ENCODE measurements at places on chromosomes 3 and 15.

DNA sequence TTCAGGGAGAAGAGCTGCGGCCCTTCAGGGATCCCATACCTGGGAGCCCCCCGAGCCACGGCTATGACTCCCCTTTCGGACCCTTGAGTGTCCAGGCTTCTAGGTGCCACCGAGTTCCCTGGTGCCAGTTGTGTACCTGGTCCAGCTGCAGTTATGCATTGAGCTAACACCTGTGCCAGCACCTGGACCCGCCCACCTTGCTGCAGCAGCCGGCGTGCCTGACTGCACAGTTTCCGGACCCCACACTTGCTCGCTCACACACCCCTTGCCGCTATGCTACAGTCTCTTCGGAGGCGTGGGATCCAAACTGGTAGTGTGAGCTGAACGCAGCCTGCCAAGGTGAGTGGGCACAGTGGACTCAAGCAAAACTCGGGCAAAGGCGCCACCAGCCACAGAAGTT, 284.5 kb upstream of the ROBO1 start:
- no peak for DNase-seq

DNA sequence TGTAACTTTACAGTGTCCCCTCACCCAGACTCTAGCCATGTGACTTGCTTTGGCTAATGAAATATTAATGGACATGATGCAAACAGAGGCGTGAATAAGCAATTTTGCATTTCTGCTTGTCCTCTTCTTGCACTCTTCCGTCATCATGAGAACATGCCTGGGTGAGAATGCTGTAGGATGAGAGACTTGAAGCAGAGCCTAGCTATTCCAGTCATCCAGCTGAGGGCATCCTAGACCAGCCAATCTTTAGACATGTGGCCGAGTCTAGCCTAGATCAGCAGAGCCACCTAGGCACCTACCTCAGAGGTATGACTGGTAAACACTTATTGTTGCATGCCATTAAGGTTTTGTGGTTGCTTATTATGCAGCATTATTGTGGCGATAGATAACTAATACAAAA, 450.5 kb upstream of the AZI2 start:
- no peak for DNase-seq

- DNase-seq, result no peak
Measured at GRCh38 chr15:87877114-87877810, 379.3 kb downstream of the NTRK3 start.

GRCh38 chr15:58163985-58164384, 25.8 kb downstream of the AQP9 start:
- DNase-seq, result no peak

- no peak for DNase-seq
Measured at GRCh38 chr3:106593381-106593780, 724.6 kb upstream of the CBLB start.

GRCh38 chr3:184299488-184300377, 692 bp downstream of the PSMD2 start:
- DNase-seq, result no peak

- DNase-seq, result no peak
Measured at GRCh38 chr3:154338008-154338407, 13.7 kb upstream of the DHX36 start.

DNA sequence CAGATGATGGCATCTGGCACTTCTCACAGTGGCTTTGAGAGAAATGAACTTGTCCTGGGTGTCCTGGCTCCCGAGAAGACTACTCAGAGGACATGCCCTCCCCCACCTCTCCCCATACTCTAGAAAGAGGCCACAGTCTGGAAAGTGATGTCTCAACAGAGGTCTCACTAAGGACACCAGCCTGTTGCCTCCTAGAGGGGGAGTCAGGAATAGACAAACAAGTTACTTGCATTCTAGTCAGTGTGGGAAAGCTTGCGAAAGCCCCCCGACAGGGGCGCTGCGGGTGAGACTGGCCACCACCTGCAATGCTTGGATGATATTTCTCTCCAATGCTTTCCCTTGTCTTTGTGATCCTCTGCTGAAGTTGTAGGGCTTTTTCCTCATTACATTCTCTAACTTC, 17.2 kb downstream of the B4GALT4 start:
- no peak for DNase-seq

DNA sequence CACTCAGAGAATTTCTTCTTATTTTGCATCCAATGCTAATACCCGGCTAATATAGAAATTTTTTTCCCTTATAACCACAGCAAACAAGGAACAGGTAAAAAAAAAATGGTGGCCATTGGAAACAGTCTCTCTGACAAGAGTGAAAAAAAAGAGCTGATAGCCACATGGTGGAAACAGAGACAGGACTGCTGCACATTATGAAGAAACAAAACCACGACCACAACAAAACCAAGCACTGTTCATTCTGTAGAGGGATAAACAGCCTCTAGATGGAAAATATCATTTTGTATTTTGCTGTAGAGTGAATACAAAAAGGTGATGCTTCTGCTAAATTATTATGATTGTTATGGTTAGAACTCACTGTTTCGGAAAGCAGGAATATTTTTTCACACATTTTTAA, 686.2 kb downstream of the NLGN1 start:
- DNase-seq, result no peak

DNA sequence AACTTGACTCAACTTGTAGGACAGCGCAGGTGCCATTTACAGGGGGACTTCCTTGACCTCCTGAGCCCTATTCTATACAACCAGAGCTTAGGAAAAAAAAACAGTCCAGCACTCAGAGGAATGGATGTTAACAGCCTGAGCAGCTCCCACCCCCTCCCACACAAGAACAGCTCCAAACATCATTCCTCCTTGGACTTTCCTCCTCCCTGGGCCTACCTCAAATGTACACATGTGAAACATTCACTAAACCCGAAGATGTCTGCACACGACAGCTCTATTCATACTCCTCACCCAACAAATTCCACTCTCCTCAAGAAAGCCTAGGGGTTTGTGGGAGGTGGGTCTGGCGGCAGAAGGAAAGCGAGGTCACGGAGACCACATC, 503 bp upstream of the ATRIP start:
- DNase-seq, result no peak

DNA sequence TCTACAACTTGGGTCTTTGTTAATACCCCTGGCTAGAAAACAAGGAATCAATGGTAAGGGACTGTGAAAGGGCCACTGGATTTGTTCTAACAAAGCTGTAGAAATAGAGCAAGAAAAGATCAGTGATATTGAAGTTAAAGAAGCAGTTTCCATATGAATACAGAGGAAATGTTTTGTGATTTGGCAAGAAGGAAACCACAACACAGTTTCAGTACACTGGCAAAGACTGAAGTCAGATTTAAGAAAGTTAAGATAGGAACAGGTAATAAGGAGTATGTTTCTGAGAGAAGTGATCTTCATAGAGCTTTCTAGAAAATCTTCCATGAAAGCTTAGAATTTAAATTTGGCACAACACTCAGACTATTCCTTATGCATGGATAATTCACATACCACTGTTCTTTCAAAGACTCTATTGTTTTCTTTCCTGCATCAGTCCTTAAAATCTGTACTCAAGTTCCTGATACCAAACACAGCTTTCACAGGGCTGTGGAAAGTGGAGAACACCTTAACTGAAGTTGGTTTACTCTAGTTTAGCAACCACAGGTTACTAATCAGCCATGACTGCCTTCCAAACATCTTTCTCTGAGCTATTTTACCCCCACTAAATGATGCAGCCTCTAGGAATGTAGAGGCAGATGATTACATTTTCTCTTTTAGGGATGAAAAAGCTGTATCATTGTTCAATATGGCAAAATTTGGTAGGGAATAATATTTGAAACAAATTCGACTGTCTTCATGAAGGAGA, 32.4 kb upstream of the ALCAM start:
- no peak for DNase-seq

- no peak for DNase-seq
Measured at GRCh38 chr3:87260270-87260669, 16.1 kb downstream of the POU1F1 start.

GRCh38 chr15:43511012-43511885, 6.2 kb upstream of the MAP1A start:
- peak; percentile 65 for DNase-seq

- no peak for DNase-seq
Measured at GRCh38 chr15:73375012-73375411, 6.3 kb upstream of the HCN4 start.

- DNase-seq, result no peak
Measured at GRCh38 chr3:10707400-10708215, 108.4 kb upstream of the SLC6A11 start.

GRCh38 chr3:9067352-9067975, 104.2 kb upstream of the RAD18 start:
- peak; percentile 12 for DNase-seq

- no peak for DNase-seq
Measured at GRCh38 chr15:91306144-91306543, 206.1 kb downstream of the SV2B start.

DNA sequence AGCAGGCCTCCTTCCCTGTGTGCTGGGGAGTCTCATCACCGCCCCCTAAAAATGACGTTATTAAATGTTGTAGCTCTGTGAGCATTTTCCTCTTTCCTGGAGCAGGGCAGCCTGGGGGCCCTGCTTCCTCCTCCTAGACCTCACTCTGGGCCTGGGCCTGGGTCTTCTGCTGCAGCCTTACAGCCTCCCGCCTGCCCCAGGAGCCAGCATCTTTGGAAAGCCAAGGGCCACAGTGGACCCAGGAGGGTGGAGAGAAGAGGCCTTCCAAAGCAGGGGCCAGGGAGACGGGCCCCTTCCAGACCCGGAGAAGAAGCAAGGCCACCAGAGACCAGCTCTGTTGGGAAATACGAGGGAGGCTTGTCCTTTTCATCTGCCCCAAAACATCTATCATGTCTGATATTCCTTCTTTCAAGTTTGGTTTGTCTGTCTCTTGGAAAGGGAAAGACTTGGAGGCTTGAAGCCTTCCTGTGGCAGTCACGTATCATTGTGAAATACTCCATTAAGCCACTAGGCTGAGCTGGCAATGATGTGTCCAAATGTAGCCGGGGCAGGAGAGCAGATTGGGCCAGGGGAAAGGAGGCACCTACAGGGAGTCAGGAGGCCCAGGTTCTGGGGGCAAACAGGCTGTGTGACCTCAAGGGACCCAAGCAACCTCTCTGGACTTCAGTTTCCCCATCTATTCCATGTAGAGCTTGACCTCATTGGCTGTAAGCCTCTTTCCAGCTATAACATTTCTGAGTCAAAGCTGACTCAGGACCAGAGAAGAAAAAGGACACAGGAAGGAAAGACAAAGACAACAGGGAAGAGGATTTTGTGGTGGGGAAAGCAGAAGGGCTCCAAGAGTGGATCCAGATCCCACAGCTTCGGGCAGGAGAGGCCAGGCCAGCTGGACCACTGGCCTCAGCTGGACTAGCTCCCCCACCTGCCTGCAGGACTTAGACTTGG, 31.1 kb downstream of the CYP11A1 start:
- DNase-seq, result no peak

DNA sequence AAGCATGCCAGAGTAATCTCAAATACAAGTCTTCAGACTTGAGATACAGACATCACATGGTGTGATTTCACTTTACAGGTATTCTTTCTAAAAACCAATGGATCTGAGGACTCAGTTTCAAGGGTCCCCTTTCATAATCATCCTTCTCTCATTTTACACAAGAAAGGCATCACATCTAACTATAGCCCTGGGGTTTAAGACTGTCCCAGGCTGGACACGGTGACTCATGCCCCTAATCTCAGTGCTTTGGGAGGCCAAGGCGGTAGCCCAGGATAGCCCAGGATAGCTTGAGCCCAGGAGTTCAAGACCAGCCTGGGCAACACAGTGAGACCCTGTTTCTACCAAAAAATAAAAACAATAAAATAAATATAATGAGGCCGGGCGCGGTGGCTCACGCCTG, 36.4 kb downstream of the UBP1 start:
- DNase-seq, result no peak

GRCh38 chr15:36005542-36005941, 459.6 kb upstream of the DPH6 start:
- no peak for DNase-seq

- DNase-seq, result no peak
Measured at GRCh38 chr3:64806668-64807605, 119.1 kb upstream of the ADAMTS9 start.
